ENCODE measurements at places on chromosomes 5 and 9.

GRCh38 chr5:125549322-125549911 is 803.0 kb upstream of the ZNF608 start:
- no peak for DNase-seq

- DNase-seq: no peak
Observed at GRCh38 chr9:32554591-32554990, 2.2 kb upstream of the TOPORS start.

GRCh38 chr9:96040591-96041461 is 165.3 kb downstream of the ERCC6L2 start:
- no peak for DNase-seq

GRCh38 chr9:112479221-112479620 is 7.4 kb upstream of the KIAA1958 start:
- DNase-seq: no peak

- DNase-seq: no peak
Observed at GRCh38 chr9:15641291-15641690, 88.4 kb downstream of the CCDC171 start.

GRCh38 chr9:14560194-14560593 is 133.0 kb downstream of the ZDHHC21 start:
- DNase-seq: no peak

GRCh38 chr5:144276034-144276822 is 105.6 kb downstream of the KCTD16 start:
- no peak for DNase-seq

All from AG04449 (cell line).